ENCODE measurements at places on chromosomes 13 and 19.

DNA sequence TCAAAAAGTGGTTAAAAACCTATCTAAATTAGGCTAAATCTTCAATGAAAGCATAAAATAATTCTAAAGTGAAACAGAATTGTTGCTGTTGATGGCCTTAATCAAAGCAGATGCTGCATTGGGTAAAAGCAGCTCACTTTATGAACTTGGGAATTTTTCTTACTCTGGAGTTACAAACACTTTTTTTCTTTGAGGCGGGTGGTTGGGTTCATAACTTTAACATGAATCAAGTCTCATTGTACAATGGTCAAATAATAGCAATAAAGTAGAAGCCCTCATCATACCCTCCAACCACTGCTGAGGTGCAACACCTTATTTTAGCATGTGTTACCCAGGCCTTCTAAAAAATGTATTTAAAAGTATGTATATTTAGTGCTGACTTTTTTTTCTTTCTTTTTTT, 29.1 kb downstream of the NUP58 start:
- DNase-seq = no peak

GRCh38 chr13:35787937-35788336, 311.4 kb upstream of the MAB21L1 start:
- no peak for DNase-seq

- DNase-seq = no peak
Observed at GRCh38 chr19:20325151-20325550, 158.1 kb downstream of the ZNF486 start.

DNA sequence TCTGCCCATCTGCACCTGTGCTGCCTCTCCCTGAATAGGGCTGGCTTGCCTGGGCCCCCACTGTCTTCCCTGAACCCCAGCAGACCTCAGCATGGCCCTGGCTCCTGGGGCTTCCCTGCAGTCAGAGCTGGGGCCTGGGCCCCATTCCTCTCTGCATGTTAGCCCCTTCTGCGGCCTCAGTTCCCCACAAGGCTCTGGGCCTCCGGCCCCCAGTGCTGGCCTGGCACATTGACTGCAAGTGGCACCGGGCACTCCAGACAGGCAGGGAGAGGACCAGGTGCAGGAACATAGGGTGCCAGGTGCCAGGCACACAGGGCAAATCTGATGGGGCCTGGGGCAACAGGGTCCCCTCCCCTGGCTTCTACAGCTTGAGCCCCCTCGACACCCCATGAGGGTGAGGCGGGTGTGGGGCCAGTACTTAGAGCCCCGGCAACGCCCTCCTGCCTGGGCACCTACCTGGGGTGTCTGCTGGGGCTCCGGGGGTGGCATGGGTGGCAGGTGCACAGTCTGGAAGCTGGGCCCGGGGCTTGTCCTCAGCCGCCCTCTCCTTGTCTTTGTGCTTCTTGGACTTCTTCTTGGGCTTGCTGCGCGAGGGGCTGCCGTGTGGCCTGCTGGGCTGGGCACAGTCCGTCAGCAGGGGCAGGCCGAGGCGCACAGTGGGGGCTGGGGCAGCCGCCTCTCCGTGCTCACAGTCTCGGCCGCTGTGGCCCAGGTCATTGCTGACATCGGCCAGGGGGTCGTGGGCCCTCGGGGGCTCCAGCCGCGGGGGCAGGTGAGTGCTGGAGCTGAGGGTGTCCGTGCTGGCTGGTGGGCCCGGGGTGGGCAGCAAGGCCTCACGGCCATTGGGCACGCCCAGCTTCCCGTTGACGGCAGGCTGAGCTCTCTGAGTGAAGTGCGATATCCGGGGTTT, 12.3 kb upstream of the ISYNA1 start:
- DNase-seq = no peak

DNA sequence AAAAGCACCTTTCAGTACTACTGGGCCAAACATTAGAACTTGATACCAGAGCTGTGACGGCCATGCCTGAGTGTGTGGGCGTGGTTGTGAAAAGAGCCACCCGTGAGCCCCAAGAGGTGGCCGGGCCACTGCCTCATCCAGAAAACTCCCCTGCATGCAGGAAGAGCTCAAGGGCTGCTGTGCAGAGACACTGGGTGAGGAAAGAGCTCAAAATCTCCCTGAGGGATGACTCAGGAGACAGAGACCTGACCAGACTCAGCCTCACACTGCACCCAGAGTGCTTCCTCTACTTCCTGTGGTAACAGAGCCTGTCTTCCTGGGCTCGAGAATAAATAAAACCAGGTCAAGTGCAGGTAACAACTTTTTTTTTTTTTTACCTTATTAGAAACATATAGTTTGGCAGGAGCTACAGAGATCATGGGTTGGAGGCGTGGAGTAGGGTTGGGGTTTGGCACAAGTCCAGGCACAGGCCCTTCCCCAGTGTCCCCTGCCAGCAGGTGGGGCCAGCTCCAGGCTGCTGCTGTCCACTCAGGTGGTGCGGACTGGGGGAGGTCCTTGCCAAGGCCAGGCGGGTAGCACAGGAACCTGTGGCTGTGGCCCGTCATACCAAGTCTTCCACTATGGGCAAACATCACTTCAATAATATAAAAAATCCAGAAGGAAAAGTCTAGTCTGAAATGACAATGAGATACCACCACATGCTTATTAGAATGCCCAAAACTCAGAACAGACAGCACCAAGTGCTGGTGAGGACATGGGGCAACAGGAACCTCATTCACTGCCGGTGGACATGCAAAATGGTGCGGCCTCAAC, 25.5 kb downstream of the ELL start:
- no peak for DNase-seq

- DNase-seq = no peak
Observed at GRCh38 chr13:37473035-37473434, 125.5 kb downstream of the POSTN start.
